ENCODE measurements at places on chromosomes 6 and 20.

DNA sequence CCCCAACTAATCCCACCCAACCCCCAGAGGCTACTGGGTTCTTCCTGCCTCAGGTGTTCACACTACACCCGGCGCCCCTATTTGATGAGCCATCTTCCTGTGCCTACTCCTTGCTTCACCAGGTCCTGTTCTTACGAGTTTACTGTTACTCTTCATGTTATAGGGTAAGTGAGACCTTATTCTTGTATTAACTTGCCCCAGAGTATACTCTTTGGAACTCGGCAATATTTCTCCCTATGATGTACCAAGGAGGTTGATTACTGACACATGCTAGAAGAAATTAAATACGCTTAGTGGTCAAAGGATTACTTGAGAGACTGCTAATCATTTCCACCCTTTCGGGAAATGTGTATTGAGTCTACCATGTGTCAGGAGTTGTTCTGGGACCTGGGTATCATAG lies 8.9 kb downstream of the RING1 start:
- DNase-seq, result no peak

DNA sequence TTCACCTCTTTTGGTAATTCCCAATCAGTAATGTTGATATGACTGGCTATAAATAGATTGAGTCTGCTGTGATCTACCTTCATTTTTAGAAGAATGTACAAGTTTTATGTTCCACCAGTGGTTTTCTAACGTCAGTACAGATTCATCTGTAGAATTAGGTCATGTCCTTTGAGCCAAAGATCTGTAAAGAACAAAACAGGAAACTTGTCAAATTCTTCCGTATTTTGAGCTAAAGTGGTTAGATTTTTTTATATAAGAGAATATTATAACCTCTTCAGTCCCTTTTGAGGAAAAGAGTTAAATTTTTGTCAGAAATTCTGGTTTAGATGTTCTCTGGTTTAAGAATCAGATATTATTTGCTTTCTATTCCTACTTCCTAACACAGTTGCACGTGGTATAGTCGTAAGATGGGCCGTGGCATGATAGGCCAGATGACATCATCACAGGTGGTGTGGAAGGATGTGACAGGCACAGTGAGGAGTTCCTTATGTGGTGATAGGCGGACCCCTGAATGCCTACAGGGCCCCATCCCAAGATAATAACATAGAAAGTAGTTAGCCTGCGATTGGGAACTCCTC lies 62.3 kb downstream of the SNX9 start:
- no peak for DNase-seq

GRCh38 chr6:166318649-166319600 lies 10.7 kb upstream of the PRR18 start:
- peak; percentile 21 for DNase-seq

DNA sequence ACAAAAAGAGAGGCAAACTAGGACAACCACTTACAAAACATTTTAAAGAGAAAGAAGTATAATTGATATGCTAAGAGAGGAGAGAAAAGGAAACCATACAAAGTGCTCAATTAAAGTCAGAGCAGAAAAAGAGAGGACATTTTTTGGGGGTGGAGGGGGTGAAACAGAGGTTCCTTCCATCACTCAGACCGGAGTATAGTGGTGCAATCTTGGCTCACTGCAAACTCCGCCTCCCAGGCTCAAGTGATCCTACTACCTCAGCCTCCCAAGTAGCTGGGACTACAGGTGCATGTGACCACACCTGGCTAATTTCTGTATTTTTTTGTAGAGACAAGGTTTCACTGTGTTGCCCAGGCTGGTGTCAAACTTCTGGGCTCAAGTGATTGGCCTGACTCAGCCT lies 9.4 kb downstream of the WASF1 start:
- DNase-seq, result no peak

- no peak for DNase-seq
These were observed 98.4 kb upstream of the SPACA1 start for GRCh38 chr6:87949194-87949593.

GRCh38 chr20:36307412-36308325 lies 1.5 kb downstream of the DLGAP4 start:
- no peak for DNase-seq

DNA sequence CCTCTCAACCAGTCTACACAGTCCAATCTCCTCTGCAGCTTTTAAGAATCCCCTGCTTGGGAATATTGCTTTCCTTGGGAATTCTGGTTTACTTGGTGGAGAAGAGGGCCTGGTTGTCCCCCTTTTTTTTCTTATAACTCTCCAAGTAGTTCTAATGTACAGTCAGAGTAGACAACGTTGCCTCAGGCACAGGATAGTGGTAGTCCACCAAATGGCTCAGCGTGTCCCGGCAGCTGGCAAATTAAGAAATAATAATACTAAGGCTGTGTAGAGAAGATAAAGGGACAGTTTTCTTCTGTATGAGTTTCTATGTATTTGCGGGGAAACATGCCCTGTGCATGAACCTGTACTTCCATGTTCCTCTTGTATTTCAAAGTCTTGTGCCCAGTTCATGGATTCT lies 145.7 kb upstream of the RREB1 start:
- no peak for DNase-seq

GRCh38 chr6:28794175-28795002 lies 129.4 kb downstream of the TRIM27 start:
- DNase-seq, result peak; percentile 75

DNA sequence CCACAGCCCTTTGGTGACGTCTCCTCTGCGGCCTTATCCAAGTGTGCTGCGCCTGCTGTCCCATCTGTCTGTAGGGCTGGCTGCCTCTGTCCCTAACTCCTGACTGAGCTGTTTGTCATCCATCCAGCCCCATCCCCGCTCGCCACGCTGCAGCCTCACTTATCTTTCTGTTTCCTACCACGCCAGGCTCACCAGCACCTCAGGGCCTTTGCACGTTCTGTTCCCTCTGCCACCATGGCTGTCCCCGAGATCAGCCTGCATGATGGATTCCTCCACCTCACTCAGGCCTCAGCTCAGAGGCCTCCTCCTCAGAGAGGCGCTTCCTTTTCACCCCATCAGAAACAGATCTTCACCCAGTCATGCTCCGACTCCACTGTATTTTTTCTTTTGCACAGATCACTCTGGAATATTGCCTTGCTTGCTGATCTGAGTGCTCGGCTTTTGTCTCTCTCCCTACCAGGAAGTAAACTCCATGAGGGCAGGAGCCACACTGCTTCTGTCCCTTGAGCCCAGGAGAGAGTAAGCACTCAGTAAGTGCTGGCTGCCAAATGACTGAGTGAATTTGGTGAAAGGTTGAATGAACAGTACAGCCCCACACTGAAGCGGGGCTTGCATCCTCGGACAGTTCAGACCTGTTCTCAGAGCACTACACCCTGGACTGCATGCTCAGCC lies 34.5 kb downstream of the BPIFB1 start:
- no peak for DNase-seq

GRCh38 chr6:33390173-33390572 lies 1.4 kb upstream of the KIFC1 start:
- DNase-seq, result no peak

GRCh38 chr20:53609491-53610445 lies 16.1 kb upstream of the ZNF217 start:
- peak; percentile 90 for DNase-seq

GRCh38 chr6:31173406-31173805 lies 2.9 kb upstream of the POU5F1 start:
- DNase-seq, result no peak

- DNase-seq, result no peak
These were observed 263.0 kb upstream of the PLCB4 start for GRCh38 chr20:8805737-8806442.

GRCh38 chr20:63756648-63756991 lies 17.0 kb downstream of the SLC2A4RG start:
- no peak for DNase-seq

DNA sequence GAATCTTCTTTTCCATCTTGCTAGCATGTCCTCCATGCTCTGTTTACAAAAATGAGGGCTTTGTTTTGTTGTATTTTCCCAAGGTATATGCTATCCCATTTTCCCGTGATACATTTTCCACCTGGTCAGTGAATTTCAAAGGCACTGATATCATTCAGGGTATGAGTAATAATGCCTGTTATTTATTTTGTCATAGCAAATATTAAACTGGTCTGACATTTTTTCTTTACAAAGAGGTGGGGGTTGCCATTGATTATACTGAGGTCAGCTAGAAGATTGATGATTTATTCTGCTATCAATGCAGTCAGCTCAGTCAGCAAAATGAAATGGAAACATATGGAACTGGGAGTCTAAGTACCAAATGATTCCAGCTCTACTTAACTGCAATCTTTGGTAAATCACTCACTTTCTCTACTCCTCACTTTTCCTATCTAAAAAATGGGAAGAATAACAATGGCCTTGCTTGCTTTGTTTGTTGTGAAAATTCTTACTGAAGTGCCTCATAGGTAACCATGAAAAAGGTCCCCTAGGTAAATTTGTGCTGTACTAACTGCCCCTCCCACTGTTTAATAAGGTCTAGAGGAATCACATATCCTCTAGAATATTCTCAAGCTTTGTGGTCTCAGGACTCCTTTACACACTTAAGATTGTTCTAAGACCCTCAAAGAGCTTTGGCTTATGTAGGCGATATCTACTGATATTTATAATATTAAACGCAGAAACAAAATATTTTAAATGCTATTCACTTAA lies 64.0 kb downstream of the ARHGAP18 start:
- no peak for DNase-seq

DNA sequence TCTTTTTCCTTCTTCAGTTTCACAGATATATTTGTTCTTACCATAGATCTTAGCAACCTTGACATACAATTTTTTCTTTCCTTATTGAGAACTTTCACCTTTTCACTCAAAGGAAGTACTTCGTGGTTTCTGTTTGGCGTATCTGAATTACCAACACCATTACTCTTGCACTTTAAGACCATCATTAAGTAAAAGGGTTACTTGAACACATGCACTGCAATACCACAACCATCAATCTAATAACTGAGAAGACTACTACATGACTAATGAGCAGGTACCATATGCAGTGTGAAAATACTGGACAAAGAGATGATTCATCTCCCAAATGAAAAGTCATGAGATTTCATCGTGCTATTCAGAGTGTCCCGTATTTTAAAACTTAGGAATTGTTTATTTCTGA lies 21.7 kb upstream of the SENP6 start:
- no peak for DNase-seq

- DNase-seq, result no peak
These were observed 34.7 kb upstream of the TGM2 start for GRCh38 chr20:38199501-38200390.

DNA sequence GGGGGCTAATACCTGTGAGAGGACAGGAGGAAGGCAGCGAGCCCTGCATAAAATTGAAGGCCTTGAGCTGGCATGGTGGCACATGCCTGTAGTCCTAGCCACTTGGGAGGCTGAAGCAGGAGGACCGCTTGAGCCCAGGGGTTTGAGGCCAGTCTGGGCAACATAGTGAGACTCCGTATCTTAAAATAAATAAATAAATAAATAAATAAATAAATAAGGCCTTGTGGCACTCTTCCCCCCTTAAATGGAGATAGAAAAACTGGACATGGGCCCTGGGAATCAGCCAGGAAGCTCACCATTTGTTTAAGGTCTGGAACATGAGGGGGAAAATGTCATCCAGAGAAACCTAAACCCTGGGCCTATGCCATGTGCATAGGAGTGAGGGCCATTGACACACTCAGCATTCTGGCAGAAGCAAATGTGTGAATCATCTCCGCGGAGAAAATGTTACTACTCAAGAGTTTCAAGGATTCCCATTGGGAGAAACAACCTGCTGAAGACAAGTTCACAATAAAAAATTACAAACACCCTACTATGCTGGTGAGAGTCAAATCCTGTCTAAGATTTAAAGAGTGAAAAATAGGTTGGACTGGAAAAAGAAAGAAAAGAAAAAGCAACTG lies 51.9 kb upstream of the UBR2 start:
- no peak for DNase-seq

DNA sequence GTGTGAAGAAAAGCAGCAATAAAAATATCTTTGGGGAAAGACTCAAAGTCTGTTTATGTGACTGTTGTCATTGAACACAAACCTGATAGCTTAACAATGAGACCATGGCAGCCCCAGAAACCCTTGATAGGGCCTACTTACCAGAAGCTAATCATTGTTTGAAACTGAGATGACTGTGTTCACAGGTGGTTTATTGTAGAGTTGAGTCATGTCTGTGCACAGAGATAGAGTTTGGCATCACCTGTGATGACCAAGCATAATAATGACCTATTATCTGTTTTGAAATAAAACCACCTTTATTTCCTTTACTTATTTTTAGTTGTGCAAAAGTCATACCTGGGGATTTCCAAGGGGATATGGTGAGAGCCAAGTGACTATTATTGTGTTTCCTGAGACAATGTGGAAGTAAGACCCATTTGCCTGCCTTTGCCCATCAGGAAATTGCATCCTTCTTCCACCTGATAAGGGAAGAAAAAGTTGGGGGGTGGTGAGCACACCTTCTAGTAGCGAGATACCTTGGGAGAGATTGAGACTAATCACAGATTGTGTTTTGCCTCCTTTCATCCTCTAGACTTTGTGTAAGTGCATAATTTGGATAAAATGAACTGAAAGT lies 456.9 kb upstream of the JAG1 start:
- DNase-seq, result no peak

DNA sequence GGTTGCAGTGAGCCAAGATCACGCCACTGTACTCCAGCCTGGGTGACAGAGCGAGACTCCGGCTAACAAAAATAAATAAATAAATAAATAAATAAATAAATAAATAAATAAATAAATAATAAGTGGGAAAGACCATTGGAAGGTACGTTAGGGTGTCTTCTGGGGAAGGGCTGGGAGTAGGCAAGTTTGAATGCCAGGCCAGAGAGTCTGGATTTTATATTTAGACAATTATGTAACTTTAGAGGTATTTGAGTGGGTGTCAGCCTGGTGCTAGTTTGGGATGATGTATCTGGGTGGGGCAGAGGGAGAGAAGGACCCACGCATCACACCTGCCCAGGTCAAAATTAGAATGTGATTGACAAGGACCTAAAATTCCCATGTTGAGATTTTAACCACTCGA lies 108.5 kb upstream of the PRND start:
- no peak for DNase-seq

- DNase-seq, result no peak
These were observed 81.0 kb downstream of the MYB start for GRCh38 chr6:135261872-135262725.

- no peak for DNase-seq
These were observed 79.1 kb downstream of the OGFRL1 start for GRCh38 chr6:71367756-71368155.

DNA sequence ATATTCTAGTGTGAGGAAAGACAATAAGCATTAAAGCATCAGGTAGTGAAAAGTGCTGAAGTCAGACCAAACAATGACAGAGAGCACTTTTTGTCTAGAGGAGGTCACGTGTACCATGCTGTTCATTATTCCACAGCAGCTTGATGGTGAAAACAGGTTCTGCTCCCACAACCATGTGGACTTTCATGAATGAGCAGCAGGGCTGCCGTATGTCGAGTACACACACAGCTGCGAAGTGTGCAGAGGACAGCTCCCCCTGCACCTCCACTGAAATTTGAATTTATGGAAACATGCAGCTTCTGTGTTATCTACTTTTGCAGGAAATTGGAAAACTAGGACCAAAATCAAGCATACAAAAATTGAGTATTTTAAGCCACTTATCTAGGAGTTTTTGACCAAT lies 85.3 kb downstream of the MAP7 start:
- DNase-seq, result no peak

- no peak for DNase-seq
These were observed 11.9 kb upstream of the TNFRSF21 start for GRCh38 chr6:47321577-47321976.
